ENCODE measurements at places on chromosomes 5 and 9.

DNA sequence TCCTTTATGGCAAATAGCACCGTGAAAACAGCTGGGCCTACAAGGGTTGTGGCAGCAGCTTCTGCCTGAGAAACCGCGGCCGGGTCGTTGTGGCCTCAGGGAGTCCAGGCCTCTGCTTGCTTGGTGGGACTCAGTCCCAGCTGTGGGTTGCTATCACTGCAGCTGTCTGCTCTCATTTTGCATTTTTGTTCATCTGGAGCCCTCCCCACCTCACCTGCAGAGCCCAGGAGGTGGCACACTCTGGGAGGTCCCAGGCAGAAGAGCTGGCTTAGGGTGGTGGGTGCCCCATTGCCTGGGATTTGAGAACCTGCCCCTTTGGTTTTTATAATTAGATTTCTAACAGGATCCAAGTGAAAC, 138.4 kb downstream of the GADD45G start:
- no peak for DNase-seq

DNA sequence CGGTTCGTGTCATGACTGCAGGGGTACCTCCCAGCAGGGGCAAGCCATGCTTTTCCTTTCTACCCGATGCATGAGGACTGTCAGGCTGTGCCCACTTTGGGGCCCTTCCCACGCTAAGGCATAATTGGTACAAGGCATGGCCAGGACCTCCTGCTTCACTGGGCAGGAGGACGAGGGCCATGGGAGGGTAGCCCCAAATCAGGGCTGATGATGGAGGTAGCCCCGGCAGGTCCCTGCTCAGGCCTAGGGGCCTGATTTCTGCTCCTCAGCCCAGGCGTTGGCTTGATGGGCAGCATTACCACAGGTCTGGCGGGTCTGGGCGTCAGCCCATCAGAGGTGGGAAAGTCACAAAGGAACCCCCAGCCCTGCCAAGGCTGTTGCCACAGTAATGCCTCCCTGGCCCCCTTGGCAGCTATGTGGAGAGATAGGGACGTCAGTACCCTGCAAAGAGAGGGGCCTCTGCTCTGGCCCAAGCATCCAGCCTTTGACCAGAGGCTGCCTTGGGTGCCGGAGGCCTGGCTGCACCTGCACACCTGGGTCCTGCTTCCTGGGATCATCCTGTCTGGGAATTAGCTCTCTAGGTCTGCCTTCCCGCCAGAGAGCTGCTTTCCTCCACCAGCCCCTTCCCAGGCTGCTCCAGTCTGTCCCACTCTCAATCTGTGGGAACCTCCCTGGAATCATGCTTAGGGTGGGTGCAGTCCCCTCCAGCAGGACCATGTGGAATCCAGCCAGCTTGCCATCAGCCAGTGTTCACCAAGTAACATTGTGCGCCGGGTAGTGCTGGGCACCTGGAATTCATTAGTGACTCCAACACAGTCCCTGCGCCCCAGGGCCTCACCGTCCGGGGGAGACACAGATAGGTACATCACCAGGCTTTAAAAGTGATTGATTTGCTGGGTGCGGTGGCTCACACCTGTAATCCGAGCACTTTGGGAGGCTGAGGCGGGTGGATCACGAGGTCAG, 15.4 kb downstream of the TSPAN17 start:
- DNase-seq, result no peak

DNA sequence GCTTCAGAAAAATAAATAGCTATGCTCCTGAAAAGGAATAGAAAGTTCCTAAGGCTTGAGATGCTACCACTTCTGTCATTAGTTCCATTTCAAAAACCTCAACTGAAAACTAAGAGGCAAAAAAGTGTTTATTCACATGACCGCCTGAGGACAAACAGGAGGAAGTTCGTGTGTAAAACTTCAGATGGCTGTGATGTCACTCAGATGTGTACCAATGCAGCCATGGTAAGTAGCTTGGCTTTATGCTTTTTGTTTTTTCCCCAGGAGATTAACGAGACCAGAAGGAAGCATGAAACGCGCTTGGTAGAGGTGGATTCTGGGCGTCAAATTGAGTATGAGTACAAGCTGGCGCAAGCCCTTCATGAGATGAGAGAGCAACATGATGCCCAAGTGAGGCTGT, 33.0 kb downstream of the LMNB1 start:
- no peak for DNase-seq

DNA sequence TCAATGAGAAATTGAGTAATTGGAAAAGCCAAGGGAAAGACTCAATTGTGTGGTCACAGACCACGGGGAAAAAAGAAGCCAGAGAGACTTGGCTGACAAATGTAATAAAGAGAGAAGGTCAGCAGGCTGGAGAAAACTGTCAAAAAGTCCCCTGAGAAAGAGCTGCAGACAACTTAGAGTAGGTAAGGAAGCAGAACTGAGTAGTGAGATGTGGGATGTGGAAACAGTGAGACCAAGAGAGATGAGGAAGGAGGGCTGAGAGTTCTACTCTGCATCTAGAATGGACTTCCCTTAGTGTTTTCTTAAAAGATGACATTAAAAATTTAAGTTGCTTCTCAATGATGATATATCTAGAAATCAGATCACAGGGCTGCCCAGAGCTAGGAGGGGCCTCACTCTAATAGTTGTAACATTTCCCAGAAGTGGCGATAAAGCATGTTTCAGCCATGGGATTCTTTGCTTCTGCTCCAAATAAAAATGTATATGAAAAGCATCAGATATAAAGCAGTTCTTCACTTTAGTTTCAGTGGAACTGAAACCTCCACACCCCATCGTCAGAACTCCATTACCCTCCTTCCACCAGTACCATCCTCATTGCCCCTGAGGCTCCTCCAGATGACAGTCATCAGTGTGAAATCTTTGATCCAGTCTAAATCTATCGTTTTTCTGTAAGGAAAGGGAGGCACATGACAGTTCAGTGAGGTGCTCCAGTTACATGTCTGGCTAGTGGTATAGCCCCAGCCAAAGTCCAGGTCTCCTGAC, 80.6 kb downstream of the SPEF2 start:
- no peak for DNase-seq

- DNase-seq, result no peak
These were observed 149.2 kb upstream of the KLF9 start for GRCh38 chr9:70563431-70564204.

Data from RKO (cell line).